ENCODE measurements at places on chromosomes 3 and 15. TPM values are rescaled to one million over a fixed set of nuclear protein-coding genes. Genes with fewer than 3 reads are reported as not detected.

DNA sequence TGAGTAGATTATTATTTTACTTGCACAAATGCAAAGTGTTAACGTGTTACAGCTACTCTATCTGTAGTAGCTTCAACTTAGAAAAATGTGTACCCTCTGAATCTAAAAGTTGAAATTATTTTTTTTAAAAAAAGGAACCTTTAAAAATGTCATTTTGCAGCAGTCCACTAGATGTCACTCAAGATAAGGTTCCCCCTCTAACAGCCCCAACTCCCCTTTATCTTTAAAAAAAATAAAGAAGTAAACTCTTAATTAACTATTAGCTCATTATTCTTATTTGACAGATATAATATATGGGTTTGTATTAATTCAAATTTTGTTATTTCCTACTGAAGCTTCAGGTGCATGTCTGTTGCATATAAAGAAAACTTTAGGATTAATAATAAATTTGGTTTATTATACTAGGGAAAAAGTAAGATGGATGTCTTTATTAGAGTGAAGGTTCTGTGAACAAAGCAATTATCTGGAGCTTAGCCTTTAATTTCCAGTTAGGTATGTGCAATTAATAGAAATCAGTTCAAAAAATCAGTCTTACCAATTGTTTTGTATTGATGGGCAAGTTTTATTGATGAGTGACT is 288.5 kb downstream of the VGLL3 start:
- DNase-seq = peak; percentile 4

DNA sequence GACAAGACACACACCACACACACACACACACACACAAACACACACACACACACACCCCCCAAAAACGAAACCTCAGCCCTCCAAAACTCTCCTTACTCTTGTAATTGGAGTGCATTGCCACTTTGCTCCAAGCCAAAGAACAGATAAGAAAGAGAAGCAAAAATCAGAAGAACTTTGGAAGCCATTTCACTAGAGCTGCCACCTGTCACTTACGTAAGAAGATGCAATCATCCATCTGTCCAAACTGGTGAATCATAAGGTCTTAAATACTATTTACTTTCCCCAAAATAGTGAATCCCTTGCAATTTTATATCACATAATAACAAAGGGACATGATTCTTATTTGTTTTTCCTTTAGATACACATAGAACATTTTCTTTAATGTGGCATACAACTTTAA is 285.4 kb downstream of the ZBTB20 start:
- DNase-seq = no peak

DNA sequence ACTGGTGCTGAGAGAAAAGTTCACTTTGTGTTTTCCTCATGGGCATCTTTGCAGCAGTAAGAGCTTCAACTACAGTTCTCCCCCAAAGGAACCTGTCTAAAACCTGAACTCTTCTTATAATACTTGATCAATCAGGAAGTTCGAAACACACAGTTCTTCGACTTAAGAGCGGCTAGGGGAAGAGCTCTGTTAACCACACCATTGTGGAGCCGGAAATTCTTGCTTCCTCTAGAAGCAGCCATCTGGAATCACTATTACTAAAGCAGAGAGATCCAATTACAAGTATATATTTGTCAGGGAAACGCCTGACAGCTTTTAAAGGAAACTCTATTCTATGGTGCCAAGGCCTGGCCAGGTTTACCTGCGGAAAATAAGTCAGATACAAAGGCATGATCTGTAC is 337.3 kb upstream of the CBLB start:
- DNase-seq = peak; percentile 19

- DNase-seq = peak; percentile 81
Observed at GRCh38 chr3:11335056-11335608, 62.9 kb downstream of the ATG7 start.

GRCh38 chr15:86425746-86426145 is 346.1 kb downstream of the AGBL1 start:
- DNase-seq = no peak

DNA sequence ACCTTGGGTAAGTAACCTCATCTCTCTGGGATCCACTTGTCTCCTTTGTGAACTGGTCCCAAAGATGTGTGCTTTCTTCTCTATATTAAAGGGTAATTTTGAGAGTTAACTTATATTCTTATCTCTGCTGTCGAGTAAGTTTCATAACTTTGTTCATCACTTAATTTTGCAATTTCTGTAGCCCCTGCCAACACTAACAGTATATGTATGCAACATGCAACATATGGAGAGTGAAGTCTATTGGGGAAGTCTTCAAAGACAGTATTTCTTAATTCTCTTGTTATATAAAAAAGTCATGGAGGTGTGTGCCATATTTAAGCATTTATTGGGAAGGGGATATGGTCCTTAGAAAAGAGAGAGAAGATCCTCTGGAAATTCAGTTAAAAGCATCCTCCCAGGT is 85.9 kb downstream of the LRRC3B start:
- no peak for DNase-seq

GRCh38 chr15:78244101-78244500 is 9.7 kb upstream of the ACSBG1 start:
- peak; percentile 25 for DNase-seq

DNA sequence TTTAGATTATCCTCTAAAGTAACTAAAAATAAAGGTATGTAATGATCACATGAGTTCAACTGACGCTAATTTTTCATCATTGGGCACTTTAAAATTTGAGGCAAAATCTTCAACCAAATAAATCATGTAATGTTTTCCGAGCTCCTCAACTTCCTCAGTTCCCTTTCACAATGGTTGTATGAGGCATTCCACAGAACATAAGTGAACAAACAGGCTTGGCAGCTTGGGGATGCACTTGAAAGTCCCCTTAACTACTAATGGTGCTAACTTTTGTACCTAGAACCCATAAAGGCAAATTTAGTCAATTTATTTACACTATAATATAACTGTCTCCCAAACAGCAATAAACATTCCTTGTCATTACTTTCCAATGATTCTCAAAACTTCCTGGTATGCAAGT is 1137.9 kb downstream of the ROBO2 start:
- no peak for DNase-seq

DNA sequence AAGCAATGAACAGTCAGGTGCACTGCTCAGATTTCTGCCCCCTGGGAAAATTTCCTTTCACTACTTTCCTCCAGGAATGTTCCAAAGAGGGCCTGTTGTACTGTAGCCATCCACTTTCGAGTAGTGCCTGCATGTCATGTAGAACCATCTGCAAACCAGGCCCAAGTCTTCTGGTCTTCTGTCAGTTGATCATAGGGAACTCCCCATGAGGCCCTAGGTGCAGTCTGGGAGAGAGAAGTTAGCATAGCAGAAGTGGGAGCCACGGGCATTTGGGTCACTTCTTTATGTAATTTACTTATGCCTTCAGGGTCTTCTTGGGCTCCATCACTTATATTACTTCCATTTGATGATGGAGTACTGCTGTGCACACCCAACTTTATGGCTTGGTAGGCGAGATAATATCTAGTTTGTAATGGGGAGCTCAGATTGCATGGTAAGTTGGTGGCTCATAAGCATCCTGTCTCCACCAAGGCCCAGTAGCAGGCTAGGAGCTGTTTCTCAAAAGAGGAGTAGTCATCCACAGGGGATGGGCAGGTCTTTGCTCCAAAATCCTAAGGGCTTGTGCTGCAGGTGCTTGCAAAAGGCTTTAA is 151.4 kb downstream of the NFKBIZ start:
- no peak for DNase-seq

GRCh38 chr3:88535563-88535962 is 385.8 kb downstream of the C3orf38 start:
- no peak for DNase-seq

GRCh38 chr3:31661286-31661685 is 128.6 kb downstream of the STT3B start:
- DNase-seq = no peak

DNA sequence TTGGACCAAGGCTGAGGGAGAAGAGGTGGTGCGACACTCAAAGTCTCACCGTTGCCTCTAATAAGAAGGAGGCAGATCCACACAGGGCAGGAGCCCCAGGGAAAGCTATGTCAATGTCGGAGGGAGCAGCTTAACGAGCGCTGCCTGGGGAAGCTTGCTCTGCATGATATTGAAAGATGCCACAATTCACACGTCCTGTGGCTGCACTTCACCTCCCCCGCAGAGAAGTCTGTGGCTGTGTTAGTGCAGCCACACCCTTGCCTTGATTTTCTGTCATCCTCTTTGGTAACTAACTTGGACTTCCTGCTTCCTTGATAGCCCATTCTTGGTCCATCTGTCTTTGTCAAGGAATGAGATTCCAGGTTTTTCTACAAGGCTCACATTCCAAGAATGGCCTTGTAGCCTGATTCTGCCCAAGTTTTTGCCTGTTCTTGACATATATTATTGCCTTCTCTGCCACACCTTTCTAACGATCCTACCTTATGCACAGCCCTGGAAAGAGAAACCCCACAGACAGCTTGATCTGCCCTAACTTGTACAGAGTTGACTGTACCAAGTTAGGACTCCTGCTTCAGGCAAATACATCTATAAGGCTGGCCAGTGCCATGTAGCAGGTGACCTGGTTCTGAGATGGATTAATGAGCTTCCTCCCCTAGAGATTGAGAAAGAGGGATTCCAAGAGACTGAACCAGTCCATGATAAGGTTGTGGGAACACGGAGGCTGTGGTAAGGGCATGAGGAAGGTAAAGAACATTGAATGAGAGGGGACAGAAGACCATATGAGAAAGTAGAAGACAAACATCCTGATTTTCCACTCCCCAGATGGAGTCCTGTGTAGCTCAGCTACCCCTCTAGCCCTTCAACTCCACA is 153.0 kb upstream of the WNT5A start:
- no peak for DNase-seq

DNA sequence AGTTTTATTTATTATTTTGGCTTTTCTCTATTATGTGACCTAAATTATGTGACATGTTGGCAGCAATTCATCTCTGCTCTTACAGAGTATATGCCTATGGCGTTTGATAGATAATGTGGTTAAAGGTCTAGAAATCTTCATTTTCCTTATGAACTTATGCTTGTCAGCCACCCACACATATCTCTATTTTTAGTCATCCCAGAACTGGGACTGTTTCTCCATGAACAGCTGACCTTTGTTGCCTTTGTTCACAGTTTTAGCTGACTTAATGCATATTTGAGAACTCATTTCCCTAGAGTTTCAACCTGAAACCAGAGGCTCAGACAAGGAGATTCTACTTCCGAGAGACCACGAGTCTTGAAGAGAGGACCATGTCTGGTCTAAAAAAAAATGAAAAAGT is 176.5 kb downstream of the RAP2B start:
- DNase-seq = peak; percentile 40

DNA sequence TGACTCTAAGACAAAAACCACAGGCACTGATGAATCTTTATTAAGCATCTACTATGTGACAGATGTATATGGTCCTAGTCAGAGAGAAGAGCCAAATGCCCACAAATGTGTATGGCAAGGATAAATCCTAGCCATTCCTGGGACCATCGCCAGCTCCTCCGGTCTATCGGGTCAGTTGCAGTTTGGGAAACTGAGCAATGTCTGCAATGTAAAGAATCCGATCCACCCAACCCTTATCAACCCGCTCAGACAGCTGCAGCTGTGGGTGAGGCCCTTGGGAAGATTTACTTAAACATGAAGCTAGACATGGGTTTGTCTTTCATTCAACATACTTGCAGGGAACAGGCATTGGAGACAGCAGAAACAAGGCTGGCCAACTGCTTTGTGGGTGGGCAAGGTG is 40.5 kb upstream of the CDV3 start:
- DNase-seq = peak; percentile 95

GRCh38 chr15:93467337-93467736 is 378.3 kb upstream of the RGMA start:
- DNase-seq = no peak

DNA sequence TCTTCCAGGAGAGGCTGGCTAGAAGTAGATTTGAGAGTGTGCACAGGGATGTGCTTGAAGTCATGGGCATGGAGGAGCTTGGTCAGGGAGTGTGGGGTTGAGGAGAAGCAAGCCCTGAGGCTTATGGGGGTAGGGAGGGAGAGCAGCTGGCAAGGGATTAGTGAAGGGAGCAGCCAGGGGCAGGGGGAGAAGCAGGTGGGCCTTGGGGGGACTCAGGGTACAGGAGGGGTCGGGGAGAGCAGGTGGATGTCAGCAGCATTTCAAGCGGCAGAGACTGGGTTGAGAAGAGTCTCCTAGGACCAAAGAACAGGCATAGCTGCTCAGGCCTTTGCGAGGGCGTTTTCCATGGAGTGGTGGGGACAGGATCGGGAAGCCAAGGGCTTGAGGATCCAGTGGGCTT is 3.4 kb upstream of the LMAN1L start:
- DNase-seq = no peak

- peak; percentile 94 for DNase-seq
Observed at GRCh38 chr15:47384341-47384740, 333.0 kb upstream of the SEMA6D start.

GRCh38 chr15:98686983-98687382 is 38.6 kb downstream of the IGF1R start:
- no peak for DNase-seq

GRCh38 chr15:72796210-72796514 is 12.6 kb upstream of the ADPGK start:
- DNase-seq = peak; percentile 12

DNA sequence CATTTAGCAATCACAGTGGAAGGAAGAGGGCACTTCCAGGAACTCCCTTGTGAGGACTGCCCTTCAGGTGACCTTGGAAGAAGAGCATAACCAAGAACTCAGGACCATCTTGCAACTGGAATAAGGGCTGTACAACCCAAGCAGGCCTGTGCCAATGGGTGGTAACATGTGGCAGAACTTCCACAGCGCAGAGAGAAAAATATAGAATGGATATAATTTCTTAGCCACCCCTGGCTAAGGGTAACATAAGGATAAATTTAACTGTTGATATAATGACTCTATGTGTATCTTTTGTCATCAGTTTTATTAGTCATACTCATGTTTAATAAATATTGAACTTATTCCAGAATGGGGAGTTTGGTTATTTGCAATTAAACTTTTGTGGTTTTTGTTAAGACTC is 13.4 kb upstream of the MFSD1 start:
- no peak for DNase-seq

DNA sequence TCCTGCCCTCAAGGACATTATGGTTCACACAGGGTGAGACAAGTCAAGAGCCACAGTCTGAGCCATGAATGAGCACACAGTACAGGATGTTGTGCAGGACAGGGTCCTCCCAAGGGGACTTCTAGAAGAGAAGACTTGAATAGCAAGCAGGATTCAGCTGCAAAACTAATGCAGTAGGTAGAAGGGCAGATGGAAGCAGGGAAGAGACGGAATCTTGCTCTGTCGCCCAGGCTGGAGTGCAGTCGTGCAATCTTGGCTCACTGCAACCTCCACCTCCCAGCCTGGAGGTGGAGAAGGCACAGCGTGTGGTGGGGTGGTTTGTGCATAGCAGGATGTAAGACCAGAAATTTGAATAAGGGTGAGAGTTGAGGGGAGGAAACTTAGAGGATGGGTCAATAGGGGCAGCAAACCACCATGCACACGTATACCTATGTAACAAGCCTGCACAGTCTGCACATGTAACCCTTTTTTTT is 8.0 kb downstream of the BCL2L10 start:
- DNase-seq = no peak

Gene TTLL3
- total RNA-seq = 21.6 TPM

Gene ACOX2
- 12.1 TPM for total RNA-seq

Gene TGM4
- not detected for total RNA-seq

Gene MKRN2OS
- not detected for total RNA-seq

Gene FILIP1L
- total RNA-seq = 213 TPM

Gene IL16
- 0.32 TPM for total RNA-seq

Gene SEMA3G
- 0.32 TPM for total RNA-seq

Gene PP2D1
- total RNA-seq = not detected

Gene ISL2
- 0.64 TPM for total RNA-seq

Gene TEX55
- total RNA-seq = not detected

Gene IGSF10
- total RNA-seq = 0.97 TPM

Data from fibroblast of villous mesenchyme (primary cell).